ENCODE measurements at places on chromosomes 4 and X.

DNA sequence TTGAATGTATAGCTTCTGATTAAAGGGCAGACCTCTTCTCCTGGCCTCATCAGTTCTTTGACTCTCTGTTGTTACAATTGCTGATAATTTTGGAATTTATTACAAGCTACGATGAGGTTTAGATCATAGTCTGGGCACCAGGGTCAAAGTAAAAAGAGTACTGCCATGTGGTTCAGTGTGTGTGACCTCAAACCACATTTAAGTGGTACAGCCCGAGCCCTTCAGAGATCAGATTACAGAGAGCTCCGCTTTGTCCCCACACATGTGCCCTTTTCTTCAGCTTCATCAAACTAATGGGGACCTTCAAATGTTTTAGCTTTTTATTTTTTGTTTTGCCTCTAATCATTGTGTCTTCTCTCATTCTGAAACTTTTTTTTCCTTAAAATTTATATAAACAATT is 37.1 kb downstream of the SPANXN2 start:
- no peak for DNase-seq

DNA sequence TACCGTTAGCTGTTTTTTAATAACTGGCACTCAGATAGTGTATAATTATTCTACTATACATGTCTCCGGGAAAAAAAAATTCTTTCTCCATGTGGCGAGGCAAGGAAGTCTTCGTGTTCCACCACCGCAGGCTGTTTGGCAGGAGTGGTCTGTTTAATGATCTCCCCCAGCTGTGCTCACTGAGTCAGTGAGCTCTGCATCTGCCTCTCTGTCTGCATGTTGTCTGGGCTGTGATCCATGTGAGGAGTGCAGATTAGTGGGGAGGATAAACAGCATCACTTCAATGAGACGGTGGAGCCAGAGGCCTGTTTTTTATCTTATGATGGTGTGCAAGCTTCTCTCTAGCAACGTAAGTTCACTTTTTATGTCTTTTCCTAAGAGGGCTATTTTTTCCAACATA is 69.8 kb downstream of the RPS3A start:
- no peak for DNase-seq

- no peak for DNase-seq
These were observed 25.5 kb upstream of the RXFP1 start for GRCh38 chr4:158496030-158496741.

DNA sequence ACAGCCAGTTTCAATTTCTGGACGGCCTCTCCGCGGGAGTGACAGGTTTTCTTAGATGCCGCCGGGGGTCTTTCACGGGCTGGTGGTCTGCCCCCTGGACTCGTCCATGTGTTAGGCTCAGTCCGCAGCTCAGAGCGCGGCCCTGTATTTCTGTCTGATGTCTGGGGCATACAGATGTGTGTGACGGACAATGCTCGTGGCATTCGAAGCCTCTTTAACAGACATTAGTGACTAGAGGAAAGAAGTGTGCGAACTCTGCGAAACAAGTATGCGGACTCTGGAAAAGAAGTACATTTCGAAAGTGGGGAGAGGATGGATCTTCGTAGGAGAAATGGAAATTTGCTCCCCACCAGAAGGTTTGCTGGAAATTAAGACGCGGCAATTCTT is 793 bp upstream of the DCUN1D4 start:
- DNase-seq: no peak

DNA sequence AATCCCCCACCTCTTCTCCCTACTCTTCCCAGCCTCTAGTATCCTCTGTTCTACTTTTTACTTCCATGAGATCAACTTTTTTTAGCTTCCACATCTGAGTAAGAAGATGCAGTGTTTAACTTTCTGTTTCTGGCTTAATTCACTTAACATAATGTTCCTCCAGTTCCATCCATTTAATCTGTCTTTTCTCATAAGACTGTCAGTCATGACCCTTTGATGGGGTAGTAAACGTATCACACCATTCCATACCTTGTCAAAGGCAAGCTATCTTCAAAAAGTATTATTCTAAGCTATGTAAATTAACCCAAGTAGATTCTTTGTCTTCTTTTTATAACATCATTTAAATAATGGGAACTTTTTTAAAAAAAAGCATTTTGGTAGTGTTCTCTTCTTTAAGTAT is 15.0 kb upstream of the GBA3 start:
- DNase-seq: no peak

DNA sequence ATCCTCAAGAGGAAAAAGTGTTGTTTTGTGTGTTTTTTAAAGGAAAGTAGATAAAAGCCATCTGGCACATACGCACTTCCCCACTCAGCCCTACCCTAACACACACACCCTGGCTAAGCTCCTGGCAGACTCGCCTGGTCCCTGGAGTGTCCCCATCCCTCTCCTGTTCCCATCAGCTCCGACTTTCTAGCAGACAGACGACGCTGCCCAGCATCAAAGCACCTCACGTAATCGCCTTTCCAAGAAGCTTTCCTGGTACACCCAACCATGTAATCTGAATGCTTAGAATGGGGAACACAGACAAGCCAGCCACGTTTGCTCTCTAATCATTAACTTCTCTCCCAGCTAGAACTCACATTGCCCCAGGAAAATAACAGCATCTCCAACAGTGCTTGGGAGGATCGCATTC is 116.2 kb downstream of the AFAP1 start:
- DNase-seq: no peak

- DNase-seq: no peak
These were observed 67.2 kb upstream of the BRWD3 start for GRCh38 chrX:80876877-80877276.

- no peak for DNase-seq
These were observed 411.0 kb upstream of the AGA start for GRCh38 chr4:177853229-177853628.

DNA sequence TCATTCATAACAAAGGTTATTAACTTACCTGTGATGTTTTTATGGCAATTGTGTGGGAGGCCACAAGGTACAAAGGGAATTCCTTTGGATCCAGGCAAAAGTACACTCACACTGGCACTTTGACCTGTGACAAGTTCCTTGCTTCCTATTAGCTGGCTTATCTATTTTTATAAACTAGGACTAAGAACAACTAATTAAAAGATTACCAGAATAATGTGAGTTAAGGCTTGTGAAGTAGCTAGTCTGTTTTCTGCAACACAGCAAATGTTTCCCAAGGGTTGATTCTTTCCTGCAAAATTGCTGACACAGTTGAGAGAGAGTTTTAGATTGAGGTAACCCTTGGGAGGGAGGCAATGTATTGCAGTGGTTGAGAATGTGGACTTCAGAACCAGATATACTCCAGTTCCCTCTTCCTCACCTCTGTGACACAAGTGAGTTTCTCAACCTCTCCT is 107.9 kb downstream of the CPEB2 start:
- DNase-seq: no peak

DNA sequence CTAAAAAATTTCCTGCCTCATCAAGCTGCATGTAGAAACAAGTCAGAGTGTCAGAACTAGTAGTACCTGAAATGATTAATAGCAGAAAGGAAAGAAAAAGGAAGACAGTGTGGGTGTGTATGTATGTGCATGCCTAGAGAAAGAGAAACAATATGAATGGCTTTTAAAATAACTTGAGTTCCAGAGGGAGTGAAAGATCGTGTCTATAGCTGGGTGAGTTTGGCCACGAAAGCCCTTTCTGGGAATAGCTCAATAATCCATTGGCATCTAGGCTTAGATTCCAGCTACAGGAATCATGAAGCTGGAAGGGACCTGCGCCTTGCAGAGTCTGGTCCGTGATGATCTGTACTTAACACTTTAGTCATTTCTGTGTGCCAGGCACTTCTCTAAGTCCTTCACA is 195.6 kb downstream of the RAPGEF2 start:
- DNase-seq: no peak

- DNase-seq: no peak
These were observed 33.9 kb downstream of the NELFA start for GRCh38 chr4:1974840-1975239.

DNA sequence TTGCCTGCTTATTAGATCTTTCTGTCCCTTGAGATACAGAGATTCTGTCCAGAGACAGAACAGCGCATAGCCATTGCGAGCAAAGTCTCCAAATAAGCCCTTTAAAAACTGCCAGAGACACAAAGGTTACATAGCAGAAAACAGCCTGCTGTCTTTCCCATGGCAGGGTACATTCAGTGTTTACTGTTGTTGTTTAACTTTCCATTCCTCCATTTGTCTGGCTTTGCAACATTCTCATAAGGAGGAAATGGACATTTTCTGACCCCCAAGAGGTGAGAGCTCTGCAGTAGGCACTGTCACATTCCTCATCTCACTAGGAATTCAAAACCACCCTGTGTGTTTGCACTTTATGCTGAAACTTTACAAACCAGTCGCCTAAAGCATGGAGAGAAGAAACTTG is 48.3 kb downstream of the PDE5A start:
- no peak for DNase-seq

DNA sequence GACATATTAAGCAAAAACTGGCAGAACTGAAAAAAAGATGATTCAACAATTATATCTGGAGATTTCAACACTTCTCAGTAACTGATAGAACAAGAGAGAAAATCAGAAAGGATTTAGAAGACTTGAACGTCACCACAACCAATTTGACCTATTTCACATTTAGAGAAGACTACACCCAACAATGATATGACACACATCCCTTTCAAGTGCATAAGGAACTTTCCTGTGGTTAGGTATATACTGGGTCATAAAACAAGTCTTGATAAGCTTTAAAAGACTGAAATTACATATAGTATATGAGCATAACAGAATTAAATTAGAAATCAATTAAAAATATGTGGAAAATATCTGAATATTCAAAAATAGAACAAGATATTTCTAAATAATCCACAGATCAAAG is 201.2 kb upstream of the HAND2 start:
- no peak for DNase-seq

- no peak for DNase-seq
These were observed 291.0 kb downstream of the LDB2 start for GRCh38 chr4:16607241-16608066.

DNA sequence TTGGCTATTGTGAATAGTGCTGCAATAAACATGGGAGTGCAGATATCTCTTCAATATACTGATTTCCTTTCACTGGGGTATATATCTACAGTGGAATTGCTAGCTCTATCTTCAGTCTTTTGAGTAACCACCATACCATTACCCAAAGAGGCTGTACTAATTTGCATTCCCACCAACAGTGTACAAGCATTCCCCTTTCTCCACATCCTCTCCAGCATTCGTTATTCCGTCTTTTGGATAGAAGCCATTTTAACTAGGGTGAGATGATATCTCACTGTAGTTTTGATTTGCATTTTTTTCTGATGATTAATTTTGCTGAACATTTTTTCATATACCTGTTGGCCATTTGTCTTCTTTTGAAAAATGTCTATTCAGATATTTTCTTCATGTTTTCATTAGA is 110.3 kb downstream of the PRDM5 start:
- DNase-seq: no peak

GRCh38 chrX:140510895-140511295 is 6.0 kb upstream of the SOX3 start:
- no peak for DNase-seq

DNA sequence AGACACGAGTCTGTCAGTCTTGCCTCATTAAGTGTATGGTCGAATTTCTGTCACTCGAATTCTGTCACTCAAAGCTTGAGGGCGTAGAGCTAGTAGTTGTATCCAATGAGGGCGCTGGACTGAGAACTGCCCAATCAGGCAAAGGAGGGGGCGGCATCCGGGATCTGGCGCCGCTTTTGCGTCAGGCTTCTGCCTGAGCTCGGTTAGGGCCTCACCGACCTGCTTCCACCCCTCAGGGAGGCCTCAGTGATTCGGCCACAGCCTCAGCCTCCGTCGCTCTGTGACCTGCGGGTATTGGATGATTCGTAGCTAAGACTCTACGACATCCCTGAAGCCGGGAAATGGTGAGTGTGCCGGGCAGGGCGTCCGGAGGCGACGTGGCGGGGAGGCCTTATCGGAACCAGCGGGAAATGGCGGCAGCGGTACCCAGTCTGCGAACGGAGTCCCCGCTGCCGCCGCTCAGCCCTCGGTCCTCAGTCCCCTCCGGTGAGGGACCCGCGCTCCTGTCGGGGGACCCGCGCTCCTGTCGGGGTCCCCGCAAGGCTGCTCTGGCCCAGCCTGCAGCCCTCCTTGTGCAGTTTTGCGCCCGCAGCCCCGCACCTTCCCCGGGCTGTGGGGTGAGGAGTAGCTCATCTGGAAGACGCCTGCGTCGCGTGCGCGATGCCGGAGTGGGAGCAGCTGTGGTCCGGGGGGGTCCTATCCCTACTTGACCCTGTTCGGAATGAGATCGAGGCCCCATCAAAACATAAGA is 88.3 kb downstream of the ZNF718 start:
- DNase-seq: no peak

GRCh38 chrX:51876441-51876840 is 17.0 kb upstream of the MAGED1 start:
- DNase-seq: no peak

DNA sequence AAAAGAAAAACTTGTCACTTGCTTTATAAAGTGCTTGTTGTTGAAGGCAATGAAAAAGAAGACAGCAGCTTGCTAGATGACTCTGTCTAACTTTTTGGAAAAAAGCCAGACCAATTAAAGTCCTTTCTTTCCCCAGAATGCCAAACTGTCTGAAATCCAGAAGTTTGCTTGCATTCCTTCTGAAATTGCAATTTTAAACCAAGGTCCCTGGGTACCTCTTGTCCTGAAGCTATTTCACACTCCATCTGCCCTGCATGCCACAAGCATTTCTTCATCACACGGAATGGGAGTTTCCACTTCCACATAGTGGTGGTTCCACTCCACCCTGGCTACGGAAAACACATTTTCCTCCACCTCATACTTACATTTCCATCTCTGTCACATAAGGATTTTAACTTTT is 101.0 kb downstream of the PAPSS1 start:
- DNase-seq: no peak

GRCh38 chr4:134560728-134561127 is 359.1 kb upstream of the PABPC4L start:
- DNase-seq: no peak

DNA sequence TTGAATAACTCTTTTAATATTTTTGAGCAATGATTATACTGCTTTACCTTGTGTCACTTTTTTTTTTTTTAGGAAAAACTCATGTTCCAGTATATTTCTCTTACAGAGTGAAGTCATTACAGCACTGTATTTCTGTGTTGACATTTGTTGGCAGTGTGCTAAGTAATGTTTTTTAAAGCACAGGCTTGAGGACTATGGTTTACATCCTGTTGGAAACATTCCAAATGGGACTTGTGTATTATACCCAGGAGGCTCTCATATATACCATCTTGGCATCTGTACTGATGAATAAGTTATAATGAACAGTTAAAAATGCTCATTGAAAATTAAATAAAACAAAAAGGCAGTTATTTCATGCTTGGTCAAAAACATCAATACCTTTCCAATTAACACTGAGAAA is 33.8 kb downstream of the CEP44 start:
- DNase-seq: no peak

DNA sequence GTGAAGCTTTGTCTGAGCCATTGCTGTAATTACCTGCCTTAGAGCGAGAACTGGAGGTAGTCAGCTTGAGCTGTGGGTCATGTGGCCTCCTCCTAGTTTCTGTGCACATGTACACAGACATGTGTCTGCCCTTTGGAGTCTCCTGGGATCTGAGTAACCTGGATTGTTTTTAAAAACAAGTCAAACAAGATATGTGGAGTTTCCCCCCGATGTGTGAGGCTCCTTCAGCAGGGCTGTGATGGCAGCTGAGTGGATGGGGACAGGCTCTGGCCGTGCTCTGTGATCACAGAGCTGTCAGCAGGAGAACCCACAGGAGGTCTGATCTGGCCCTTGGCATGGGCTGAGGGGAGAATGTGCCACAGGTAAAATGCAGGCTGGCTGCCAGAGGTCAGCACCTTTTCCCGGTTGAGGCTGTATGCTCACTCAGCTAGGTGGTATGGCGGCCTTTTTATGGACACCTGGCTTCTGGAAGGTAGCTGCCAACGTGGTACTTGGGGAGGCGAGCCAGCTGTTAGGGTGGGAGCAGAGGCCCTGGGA is 38.4 kb downstream of the NOP14 start:
- DNase-seq: no peak

All from NCI-H187 (cell line).